ENCODE measurements at places on chromosomes 7 and 10. TPM values are rescaled to one million over a fixed set of nuclear protein-coding genes. Genes with fewer than 3 reads are reported as not detected.

DNA sequence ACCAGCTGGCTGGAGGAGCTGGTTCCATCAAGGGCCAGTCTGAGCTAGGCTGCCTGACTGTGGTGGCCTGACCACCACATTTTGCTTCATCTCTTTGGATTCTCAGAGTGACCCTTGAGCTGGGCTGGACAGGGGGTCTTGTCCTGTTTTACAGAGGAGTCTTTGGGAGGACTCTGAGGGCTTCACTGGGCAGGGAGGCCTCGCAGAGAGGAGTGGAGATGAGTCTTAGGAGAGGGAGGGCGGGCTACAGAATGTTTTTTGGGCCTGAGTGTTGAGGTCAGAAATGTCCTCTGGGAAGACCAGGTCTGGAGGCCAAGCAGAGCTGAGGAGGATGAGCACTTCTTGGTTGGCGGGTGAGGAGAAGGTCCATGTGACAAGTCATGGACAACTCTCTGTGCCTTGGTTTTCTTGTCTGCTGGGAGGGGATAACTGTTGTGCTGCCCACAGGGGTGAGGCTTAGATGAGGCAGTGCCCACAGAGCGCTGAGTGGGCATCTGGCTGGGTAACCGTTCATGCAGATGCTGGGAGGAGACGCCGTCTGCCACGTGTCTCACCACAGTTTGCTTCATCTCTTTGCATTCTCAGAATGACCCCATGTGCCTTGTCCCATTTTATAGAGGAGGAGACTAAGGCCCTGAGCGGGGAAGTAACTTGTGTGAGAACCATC lies 9.4 kb downstream of the TSPAN15 start:
- peaks cover 45% of the 10 kb centered on the region for H3K4me1 ChIP-seq
- peak overlapping the region; percentile 53 for H3K27ac ChIP-seq
- peak overlapping the region; percentile 68 for H3K4me3 ChIP-seq
- no peak for DNase-seq
- no peaks in the 10 kb centered on the region for H3K36me3 ChIP-seq
- H3K27me3 ChIP-seq: peaks cover 11% of the 10 kb centered on the region

GRCh38 chr7:44631458-44632115 lies 25.2 kb downstream of the OGDH start:
- no peak for DNase-seq
- no peak overlapping the region for H3K27ac ChIP-seq
- H3K27me3 ChIP-seq: peaks cover 3% of the 10 kb centered on the region
- H3K4me1 ChIP-seq: peaks cover 13% of the 10 kb centered on the region
- H3K36me3 ChIP-seq: no peaks in the 10 kb centered on the region
- no peak overlapping the region for H3K4me3 ChIP-seq

DNA sequence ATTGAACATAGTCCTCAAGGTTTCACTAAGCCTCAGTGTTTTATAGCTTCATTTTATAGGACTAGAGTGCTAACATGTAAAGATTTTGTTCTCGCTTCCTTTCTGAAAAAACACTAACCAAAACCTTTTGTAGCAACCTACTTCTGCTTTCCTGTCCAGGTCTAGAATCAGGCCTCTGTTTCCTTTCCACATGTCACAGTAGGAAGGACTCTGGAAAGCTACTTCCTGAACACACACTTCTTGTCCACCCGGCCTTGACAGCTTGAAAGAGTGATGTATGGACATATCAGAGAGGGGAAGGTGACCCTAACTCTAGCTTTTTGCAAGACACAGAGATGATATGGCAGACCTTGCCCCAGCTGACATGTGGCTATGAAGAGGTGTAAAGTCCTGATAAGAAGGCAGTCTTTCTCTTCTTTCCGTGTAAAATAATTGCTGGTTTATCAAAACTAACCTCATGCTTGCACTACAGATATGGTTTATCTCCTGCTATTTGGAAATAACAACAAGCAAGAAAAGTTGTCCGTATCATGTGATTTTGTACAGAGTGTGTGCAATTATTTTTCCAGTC lies 175.4 kb downstream of the SKAP2 start:
- no peaks in the 10 kb centered on the region for H3K36me3 ChIP-seq
- H3K4me1 ChIP-seq: peaks cover 14% of the 10 kb centered on the region
- H3K4me3 ChIP-seq: no peak overlapping the region
- DNase-seq: no peak
- H3K27ac ChIP-seq: no peak overlapping the region

GRCh38 chr10:3625959-3626751 lies 158.9 kb downstream of the KLF6 start:
- H3K4me3 ChIP-seq: no peak overlapping the region
- no peak for DNase-seq
- no peaks in the 10 kb centered on the region for H3K36me3 ChIP-seq
- H3K27ac ChIP-seq: no peak overlapping the region
- H3K4me1 ChIP-seq: no peaks in the 10 kb centered on the region

- peaks cover 1% of the 10 kb centered on the region for H3K27me3 ChIP-seq
- peaks cover 20% of the 10 kb centered on the region for H3K36me3 ChIP-seq
- DNase-seq: no peak
- H3K27ac ChIP-seq: no peak overlapping the region
These were observed 143.9 kb upstream of the FRMD4A start for GRCh38 chr10:14474656-14475055.

GRCh38 chr7:148686312-148686937 lies 12.3 kb upstream of the CUL1 start:
- H3K27me3 ChIP-seq: no peaks in the 10 kb centered on the region
- no peak overlapping the region for H3K27ac ChIP-seq
- DNase-seq: no peak
- no peaks in the 10 kb centered on the region for H3K4me1 ChIP-seq

DNA sequence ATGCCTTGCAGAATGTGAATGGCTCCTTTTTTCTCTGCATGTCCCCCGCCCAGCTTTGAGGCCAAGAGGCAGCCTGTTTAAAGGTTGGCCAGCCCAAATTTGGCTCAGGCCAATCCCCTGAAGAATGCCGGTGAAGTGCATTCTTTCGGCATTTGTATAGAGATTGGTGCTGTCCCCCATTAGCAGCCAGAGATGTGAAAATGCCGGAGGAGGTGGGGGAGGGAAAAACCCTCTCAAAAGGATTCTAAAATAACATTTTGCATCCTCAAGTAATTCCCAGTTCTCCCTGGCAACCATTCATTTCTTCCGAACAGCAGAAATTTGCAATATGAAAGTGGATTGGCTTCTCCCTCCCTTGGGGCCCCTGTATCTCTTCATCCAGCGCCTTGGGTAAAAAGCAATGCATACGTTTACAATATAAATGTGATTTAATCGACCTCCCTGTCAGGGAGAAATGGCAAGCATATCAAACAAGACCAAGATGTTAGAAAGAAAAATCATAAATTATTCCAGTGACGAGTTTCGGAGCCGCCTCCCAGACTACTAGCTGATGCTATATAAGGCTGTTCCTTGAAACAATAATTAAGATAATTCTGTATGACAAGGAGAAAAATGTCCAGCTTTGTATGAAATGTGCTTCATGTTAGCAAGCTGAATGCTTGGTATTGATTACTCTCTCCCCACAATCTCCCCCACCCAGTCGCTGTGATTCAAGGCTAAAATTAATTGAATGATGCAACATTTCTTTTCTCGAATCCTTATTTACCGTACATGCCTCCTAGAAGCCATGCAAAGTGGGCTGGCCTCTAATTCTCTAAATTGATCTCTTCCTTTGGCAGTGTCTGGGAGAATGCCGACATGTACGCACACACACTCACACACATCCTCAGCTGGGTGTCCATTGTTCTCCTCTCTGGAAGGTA lies 323.7 kb downstream of the RPS24 start:
- H3K4me3 ChIP-seq: peak overlapping the region; percentile 57
- no peaks in the 10 kb centered on the region for H3K36me3 ChIP-seq
- H3K27ac ChIP-seq: peak overlapping the region; percentile 49
- H3K27me3 ChIP-seq: peaks cover 10% of the 10 kb centered on the region

DNA sequence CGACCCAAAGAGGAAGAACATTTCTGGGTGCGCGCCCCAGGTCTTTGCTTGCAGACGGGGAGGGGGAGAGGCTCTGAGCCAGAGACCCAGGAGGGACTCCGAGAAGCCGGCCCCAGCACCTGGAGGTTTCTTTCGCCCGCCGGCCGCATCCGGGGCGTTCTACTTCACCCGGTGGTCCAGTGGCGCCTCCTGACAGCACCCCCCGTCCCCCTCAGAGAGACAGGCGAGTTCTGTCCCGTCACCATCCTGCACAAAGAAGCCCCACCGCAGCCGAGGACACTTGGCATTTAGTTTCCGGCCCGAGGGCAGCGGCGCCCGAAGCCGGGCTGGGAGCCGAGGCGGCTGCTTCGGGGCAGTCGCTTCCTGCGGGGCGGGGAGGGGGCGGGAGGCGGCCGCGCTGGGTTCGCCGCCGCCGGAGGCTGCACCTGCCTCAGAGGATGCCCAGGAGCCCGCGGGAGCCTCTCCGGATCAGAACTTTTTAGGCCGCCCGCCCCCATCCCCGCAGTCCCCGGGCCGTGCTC lies at the start of gene TMEM178B:
Gene TMEM178B (plus strand): TSS at position 424 of the 521 bp plus-strand sequence.
- H3K27me3 ChIP-seq: peaks cover 11% of the 10 kb centered on the region
- H3K36me3 ChIP-seq: no peaks in the 10 kb centered on the region
- peak within 1 kb of the TSS; percentile 88 for H3K4me3 ChIP-seq

- H3K27ac ChIP-seq: peak overlapping the region; percentile 5
- H3K36me3 ChIP-seq: no peaks in the 10 kb centered on the region
- H3K27me3 ChIP-seq: peaks cover 5% of the 10 kb centered on the region
- H3K4me3 ChIP-seq: no peak overlapping the region
These were observed 447.9 kb upstream of the PFKP start for GRCh38 chr10:2619472-2619871.

- peaks cover 7% of the 10 kb centered on the region for H3K36me3 ChIP-seq
- no peak overlapping the region for H3K27ac ChIP-seq
- no peak for DNase-seq
- H3K4me1 ChIP-seq: no peaks in the 10 kb centered on the region
These were observed 417.5 kb downstream of the DPP6 start for GRCh38 chr7:154469652-154470051.

DNA sequence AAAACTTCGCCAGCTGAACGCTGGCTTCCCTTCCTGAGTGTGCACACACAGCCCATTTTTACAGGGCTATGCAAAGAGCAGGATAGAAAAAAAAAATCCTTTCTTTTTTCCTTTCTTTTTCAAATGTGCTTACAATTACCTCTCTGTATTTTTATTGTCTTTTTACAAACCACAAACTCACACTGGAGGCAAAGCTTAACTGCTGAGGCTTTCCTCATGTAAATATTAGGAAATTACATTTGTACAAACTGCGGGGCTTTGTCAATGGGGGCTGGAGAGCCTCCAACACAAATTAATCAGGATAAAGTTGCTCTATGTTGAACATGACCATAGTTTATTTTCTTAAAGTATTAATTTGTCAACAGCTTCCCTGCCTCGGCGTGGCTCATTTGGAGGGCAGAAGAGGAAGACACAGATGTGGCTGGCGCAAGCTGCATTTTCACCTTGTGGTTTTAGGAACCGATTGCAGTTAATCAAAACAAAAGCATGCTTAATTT lies 411.7 kb upstream of the MKI67 start:
- no peak for DNase-seq
- peak overlapping the region; percentile 53 for H3K27ac ChIP-seq
- peaks cover 8% of the 10 kb centered on the region for H3K27me3 ChIP-seq
- peaks cover 52% of the 10 kb centered on the region for H3K4me1 ChIP-seq
- H3K4me3 ChIP-seq: peak overlapping the region; percentile 14

DNA sequence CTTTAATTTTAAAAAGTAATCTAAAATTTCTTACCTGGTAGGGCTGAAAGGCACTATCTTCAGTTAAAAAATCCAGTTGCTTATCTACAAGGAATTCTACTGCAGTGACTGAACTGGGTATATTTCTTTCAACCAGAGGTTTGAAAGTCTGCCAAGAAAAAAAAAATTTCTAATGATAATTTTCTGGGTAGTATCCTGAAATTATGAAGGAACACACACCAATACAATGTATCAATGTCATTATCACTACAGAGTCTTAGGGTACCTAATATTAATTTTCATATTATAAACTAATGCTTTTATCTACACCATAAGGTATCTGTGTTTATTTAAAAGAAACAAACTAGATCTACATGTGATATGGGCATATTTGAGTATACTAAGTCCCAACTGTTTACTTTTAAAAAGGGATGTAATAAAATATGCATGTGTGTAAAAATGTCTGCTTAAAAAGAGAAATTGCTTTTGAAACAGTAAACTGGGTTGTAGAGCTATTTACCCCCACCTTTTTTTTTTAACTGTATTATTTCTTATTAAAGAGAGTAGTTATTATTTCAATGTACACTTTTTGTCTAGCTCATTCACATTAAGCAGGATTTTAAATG lies 131.6 kb downstream of the NRBF2 start:
- H3K4me1 ChIP-seq: peaks cover 12% of the 10 kb centered on the region
- H3K4me3 ChIP-seq: peak overlapping the region; percentile 98
- no peaks in the 10 kb centered on the region for H3K27me3 ChIP-seq

DNA sequence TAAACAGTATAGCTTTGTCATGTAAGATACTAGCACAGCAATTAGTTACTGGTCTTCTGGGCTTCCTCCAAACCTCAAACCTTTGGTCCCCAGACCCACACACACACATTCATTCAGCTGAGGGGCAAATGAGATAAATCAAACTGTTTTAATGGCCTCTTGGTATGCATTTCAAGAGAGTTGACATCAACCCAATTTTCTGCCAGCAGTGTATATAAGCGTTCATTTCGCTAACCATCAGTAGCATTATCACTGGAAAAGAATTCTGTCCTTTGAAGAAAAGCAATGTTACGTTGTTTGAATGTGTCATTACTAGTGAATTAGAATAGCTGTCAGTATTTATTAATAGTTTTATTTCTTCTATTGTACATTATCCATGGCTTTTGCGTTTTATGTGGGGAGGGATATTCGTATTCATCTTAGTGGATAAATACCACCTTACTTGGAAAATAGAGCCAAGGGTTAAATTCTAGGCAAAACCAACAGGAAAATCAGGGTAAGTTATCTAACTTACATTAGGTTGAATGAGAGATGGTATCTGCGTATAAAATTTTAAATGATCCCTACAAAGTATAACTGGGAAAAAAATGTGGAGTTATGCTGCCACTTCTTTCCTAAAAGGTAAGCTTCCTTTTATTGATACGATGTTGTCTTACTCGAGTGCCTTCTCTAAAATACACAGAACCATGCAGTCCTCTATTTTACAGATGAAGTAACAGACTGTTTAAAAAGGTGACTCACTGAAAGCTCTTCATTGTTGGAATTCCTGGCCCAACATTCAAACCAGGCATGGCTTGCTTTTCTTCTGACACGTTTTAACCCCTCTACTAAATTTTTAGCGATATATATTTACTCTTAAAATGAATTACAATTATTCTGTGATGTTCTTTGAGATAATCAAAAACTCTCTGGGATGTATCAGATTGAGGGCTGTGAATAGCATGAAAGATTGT lies 2.0 kb upstream of the ZMYND11 start:
- peaks cover 8% of the 10 kb centered on the region for H3K27me3 ChIP-seq
- H3K27ac ChIP-seq: no peak overlapping the region
- H3K4me3 ChIP-seq: peak overlapping the region; percentile 88
- no peak for DNase-seq
- peaks cover 2% of the 10 kb centered on the region for H3K4me1 ChIP-seq

- H3K27me3 ChIP-seq: peaks cover 2% of the 10 kb centered on the region
- DNase-seq: no peak
- H3K27ac ChIP-seq: no peak overlapping the region
- H3K4me3 ChIP-seq: no peak overlapping the region
- H3K4me1 ChIP-seq: no peaks in the 10 kb centered on the region
These were observed 61.2 kb downstream of the KLF6 start for GRCh38 chr10:3723766-3724165.

Gene ATP6V0A4
- not detected for total RNA-seq

Gene TSPAN33
- 6.6 TPM for total RNA-seq

Gene LRRC18
- total RNA-seq: not detected

Gene OR2A5
- not detected for total RNA-seq

Gene TES
- 53.5 TPM for total RNA-seq

Gene ZMIZ2
- 291 TPM for total RNA-seq

Gene SLC16A12
- total RNA-seq: not detected

Data from glutamatergic neuron (in vitro differentiated cells).